Neural crest cell (in vitro differentiated cells): ENCODE measurements at places on chromosomes 12 and 14.

GRCh38 chr12:10590966-10591365 lies 22.4 kb downstream of the MAGOHB start:
- no peak for DNase-seq

DNA sequence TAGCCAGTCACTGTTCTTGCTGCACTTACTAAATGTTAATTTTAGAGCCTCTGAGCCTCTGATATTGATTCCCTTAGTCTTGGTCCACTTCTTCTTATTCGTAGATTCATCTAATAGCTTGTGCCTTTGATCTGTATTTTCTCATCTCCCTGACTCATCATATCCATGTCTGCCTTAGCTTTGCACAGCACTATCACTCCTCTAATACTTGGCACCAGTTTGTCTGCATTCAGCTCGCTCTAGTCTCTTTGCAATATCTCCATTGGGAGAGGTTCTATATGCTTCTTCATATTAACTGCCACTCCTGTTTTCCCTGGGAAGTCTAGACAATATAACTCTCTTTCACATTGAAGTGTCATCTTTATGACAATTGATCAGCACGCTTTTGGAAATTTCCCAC lies 68.5 kb upstream of the CSRP2 start:
- DNase-seq, result no peak

DNA sequence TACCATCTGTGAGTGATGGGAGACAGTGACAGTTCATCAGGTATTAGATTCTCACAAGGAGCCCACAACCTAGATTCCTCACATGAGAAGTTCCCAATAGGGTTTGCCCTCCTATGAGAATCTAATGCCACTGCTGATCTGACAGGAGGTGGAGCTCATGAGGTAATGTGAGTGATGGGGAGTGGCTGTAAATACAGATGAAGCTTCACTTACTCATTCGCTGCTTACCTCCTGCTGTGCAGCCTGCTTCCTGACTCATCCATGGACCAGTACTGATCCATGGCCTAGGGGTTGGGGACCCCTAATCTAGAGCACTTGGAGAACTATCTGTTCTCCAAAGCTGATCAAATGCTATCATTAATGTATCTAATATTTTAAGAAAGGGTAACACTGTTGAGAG lies 17.7 kb downstream of the CLEC2D start:
- DNase-seq, result no peak

- no peak for DNase-seq
Measured at GRCh38 chr12:116026346-116026745, 251.1 kb downstream of the MED13L start.

GRCh38 chr12:51635346-51635745 lies 44.3 kb downstream of the SCN8A start:
- DNase-seq, result no peak
